Right lung (tissue), 10 donors: ENCODE measurements at places on chromosomes 3 and 15.

GRCh38 chr15:67832897-67833709, 6.7 kb downstream of the RNU6-1 start:
- no peak for DNase-seq

DNA sequence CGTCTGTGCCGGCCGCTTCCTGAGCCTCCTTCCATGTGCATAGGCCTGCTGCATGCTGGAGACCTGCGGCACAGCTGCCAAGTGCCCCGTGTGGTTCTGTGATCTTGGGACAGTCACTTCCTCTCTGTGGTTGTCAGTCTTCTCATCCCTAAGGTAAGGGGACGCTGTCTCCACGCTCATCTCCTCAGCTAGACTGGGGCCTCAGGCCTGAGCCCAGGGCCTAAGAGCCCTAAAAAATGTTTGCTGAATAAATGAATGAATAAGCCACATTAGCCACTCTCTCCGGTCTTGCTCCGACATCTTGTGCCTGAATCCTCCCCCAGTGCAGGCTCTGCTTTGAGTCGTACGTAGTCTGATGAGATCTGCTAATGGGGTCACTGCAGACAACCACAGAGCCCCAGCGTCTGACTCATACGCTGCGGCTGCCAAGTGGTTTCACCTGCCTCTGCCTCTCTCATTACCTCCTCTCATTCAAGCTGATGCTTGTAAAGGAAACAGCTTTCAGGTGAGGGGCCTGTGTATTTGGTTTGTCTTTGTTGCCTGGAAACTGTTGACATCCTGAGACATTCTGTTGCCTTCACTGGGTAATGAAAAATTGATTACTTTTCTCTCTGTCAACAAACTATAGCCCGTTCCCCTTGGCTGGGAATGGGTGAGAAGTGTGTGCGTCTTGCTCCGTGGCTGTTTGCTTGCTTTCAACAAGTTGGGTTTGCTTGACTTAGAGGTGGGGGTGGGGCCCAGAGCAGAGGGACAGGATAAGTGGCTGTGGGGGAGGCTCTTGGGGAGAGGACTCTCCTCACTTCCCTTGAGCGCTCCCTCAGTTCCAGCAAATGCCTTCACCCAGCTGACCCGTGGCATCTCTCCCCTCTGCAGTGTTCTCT, 15.9 kb downstream of the RPLP1 start:
- no peak for DNase-seq

- DNase-seq, result peak; percentile 48
Measured at GRCh38 chr3:151918253-151919029, 45.0 kb downstream of the SUCNR1 start.

DNA sequence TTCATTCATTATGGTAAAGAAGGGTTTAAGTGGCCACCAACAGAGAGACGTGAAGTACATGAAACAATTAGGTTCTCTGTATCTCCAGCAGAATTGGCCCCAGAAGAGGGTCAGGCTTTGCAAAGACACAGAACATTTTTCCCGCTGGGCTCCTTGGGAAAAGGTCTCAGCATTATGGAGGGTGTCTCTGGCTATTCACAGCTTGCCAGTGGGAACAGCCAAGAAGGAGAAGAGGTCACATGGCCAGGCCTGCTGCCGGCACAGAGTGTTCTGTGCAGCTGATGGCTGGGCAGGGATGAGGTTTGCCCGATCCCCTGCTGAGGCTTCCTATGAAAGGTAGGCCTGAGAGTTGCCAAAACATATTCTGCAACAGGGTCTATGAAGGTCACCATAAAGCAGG, 77.8 kb upstream of the LPP start:
- no peak for DNase-seq

GRCh38 chr3:23135026-23135785, 67.9 kb upstream of the UBE2E2 start:
- no peak for DNase-seq

- DNase-seq, result no peak
Measured at GRCh38 chr3:136632625-136633081, 119.5 kb downstream of the STAG1 start.

GRCh38 chr3:108620250-108620649, 30.7 kb downstream of the DZIP3 start:
- peak; percentile 7 for DNase-seq

DNA sequence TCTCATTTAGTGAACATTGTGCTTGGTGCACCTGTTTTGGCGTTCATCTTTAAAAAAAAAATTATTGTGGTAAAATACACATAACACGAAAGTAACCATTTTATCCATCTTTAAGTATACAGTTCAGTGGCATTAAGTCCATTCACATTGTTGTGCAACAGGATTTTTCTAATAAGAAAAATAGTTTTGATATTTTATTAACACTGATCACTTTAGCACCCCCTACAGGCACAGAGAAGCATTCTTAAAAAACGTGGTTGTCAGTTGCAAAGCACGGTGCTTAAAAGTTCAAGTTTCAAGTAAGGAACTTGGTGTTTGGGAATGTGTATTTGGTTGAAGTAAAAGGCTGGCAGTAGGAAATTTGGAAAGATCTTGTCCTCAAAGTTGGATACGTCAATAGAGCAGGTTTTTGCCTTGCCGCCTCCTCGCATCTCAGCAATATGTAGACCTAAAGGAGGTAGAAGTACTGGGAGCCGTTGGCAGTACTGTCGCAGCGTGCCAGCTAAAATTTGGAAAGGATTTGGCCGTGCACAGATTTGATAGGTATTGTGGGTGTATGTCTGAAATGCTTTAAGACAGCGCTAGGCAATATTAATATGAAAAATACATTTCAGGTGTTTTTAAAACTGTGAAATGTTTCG, 110.4 kb downstream of the LRRC28 start:
- no peak for DNase-seq

DNA sequence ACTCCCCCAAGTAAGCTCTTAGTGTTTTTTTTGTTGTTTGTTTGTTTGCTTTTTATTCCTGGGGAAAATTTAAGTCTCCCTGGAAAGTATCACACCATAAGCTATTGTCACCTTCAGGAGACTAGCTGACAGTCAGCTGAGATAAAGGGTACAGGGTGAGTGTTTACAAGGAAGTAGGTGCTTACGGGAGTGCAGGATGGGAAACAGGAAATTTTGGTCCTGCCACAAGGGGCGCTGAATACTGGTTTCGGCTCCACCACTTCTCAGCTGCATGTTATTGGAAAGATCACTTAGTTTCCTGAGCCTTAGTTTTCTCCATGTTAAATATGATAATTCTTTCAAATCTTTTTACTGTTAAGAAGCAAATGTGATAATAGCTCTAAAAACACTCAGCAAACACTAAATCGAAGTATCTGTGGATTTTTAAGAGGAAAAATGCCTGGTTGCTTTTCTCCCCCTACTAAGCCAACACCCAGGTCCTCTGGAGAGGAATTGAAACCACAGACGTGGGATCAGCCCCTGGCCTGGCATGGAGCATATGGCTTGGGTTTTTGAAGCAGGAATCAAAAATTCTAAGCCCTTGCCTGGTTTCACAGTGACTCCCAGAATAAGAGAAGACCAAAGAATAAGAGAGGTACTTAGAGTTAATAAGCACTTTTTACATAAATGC, 90.7 kb downstream of the SCN11A start:
- peak; percentile 6 for DNase-seq
